Stromal cell of bone marrow (primary cell): ENCODE measurements at places on chromosomes 16 and 17.
A peak's percentile ranks its signal among the peaks of the same experiment; 100 is the strongest.

DNA sequence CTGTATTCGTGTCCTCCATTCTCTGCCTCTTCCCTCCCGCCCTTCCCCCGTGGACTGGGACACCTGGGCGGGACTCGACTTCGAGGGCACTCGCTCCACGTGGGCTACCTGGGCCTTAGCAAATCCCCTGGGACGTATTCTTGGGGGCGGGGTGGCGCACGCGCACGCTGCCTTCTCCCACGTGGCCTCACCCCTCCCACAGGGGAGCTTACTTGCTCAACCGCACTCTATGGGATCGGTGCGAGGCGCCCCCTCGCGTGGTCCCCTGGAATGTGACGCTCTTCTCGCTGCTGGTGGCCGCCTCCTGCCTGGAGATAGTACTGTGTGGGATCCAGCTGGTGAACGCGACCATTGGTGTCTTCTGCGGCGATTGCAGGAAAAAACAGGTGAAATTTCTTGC, 3.5 kb downstream of the VMO1 start:
- no peak for DNase-seq

DNA sequence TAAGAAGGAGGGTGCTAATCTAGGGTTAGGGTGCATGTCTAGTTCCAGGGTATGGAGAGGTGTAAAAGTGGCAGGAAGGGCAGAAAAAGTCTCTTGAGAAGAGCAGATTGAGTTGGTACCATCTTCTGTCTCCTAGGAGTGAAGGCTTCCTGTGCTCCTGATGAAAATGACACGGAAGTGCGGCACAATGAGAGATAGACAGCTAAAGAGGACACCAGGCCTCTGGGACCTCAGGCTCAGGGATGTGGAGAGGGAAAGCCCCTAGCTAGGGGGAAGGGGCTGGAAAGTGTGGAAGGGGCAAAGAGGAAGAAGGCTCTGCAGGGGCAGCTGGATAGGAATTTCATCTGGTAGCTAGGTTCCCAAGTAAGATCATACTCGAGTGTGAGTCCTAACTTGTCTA, 498.3 kb upstream of the EEF2KMT start:
- no peak for DNase-seq

DNA sequence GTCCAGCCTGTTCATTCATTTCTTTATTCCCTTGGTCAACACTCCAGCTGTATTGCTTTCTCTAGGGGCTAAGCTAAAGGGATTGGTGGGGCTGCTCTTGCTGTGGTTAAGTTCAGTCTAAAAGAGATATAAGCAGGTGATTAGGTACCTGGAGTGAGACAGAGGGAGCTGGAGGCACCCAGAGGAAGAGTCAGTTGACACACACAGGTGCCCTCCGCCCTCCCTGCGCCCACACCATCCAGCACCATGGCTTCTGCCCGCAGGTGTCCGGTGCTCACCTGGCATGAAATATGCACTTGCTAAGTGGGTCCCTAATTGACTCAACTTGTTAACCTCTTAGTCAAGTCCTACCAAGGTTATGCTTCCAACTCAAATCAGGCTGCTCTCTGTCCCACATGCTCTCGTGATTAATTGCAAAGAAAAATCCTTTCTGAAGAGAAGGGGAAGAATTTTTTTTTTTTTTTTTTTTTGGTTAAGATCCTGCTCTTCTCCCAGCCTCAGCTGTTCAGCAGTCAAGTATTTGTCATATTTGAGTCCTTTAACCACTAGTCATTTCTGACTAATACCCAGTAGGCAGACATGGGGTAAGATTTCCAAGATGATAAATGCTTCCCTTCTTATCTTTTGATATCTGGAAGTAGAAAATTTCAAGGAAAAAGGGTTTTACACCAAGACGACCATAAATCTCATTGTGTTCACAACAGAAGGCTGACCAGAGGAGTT, 199.8 kb upstream of the WSCD1 start:
- DNase-seq: no peak

GRCh38 chr16:8915722-8916301, 33.7 kb downstream of the LITAFD start:
- no peak for DNase-seq

DNA sequence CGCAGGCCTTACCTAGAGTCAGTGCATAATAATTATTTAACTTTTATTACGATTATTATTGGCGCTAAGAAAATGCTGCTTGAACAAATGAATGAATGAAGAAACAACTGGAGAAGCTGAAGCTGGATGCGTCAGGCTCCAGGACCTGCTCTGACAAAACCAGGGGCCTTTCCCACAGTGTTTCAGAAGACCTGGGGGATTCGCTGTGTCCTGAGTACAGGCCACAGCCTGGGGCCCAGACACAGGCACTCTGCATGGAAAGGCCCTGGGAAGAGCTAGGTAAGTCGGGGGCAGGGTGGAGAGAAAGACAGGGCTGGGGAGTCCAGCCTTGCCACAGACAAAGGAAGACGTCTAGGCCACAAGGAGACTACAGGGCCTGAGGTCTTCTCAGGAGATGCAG, 226.1 kb downstream of the ZNF423 start:
- no peak for DNase-seq

DNA sequence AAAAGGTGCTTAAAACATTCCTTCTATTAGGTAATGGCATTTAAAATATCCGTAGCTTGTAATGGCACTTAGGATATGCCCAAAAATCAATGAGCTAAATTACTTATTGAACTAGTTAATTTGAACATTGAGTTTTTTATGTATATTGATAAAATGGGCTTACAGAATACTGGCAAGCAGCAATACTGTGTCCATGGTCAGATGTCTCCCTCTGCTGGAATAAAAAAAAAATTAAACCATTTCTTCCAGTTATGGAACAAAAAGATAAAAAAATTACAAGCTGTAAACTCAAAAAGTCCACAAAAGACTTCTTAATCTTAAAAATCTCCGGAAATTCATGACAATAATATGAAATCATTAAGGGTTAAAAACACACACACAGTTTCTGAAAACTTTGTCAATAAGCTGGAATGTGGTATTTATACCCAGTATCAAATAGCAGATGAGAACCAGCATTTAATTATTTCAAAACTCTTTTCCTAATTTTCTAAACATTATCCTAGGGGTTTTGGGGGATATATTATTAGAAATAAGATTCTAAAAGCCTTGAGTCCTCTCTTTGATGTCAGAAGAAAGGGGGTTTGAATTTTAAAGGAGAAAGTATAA, 21.5 kb upstream of the PSMD7 start:
- no peak for DNase-seq

GRCh38 chr16:47258874-47259461, 115.2 kb upstream of the NETO2 start:
- DNase-seq: peak; percentile 3

DNA sequence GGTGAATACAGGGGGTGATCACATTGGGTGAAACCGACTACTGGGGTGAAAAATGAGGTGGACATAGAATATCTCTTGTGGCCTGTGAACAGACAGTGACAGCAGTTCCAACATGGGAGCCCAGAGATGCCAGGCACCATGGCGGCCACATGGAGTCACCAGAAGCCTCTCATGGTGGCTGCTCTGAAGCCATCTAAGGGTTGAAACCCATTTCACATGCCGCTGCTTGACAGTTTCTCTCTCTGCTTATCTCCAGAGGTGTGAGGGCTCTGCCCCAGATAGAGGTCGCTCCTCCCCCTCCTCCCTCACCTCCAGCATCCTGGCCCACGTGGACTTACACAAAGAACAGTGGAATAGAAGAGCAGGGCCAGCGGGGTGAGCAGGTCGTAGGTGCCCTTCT, 37.9 kb upstream of the PIK3R6 start:
- no peak for DNase-seq

GRCh38 chr16:63568164-63568563, 1531.9 kb upstream of the CDH8 start:
- no peak for DNase-seq

DNA sequence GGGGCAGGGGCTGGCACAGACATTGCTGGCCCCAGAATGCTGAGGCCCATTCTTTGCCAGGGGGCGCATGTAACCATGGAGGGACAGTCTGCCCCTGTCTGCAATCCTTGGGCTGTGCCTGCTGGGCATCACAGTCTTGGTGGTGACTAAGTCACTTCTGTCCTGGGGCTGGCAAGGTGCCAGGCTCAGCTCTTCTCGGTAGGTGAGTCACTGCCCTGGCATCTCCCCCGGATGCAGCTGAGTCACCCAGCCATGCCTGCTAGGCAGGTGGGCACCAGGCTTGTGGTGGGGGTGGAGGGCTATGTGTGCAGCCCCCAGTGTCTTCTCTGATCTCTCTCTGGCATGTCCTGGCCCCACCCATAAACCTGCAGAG, 5.6 kb downstream of the RARA start:
- peak; percentile 66 for DNase-seq

GRCh38 chr16:2398520-2398919, 30.7 kb upstream of the CCNF start:
- DNase-seq: no peak

GRCh38 chr16:20214401-20214800, 112.9 kb downstream of the GP2 start:
- DNase-seq: no peak

DNA sequence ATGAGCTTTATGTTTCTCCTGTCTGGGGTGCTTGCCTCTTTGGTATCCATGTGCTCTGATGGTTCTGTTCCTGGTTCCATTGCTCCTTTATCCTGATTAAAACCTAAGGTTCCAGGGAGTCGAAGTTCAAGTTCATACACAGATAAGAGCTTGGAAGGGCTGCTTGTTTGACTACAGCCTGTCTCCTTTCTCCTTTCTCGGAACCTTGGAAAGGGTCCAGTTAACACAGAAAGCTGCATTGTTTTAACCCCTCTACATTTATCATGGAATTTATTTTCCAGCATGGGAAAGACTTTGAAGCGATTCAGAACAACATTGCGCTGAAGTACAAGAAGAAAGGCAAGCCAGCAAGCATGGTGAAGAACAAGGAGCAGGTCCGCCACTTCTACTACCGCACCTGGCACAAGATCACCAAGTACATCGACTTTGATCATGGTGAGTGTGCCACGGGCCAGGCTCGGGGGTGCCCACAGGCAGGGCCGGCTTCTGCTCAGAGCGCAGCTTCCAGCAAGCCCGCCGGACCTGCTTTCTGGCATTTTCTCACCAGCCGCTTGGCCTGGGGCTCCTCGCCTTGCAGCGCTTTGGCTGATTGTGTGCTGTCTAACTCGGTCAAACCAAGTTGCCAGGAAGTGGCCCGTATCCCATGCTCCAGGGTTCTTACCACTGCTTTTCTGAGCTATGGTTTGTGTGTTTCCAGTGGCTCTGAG, 19.9 kb downstream of the CRAMP1 start:
- DNase-seq: no peak

GRCh38 chr16:86479419-86479818, 30.9 kb upstream of the FOXF1 start:
- no peak for DNase-seq

DNA sequence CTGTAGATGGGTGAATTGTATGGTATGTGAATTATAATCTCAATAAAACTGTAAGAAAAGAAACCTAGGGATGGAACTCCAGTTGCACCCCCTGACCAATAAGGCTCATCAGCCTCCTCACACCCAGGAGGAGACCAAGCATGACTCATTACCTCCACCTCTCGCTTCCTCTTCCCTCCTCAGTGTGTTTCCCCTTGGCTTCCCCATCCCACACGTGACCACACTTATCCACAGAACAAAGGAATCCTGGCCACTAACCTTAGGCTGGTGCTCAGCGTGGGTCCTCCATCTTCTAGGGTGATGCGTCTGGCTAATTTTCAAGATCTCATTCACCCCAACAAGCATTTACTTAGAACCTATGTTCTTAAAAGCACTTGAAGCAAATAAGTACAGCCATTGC, 36.2 kb upstream of the MAP3K14 start:
- DNase-seq: no peak

DNA sequence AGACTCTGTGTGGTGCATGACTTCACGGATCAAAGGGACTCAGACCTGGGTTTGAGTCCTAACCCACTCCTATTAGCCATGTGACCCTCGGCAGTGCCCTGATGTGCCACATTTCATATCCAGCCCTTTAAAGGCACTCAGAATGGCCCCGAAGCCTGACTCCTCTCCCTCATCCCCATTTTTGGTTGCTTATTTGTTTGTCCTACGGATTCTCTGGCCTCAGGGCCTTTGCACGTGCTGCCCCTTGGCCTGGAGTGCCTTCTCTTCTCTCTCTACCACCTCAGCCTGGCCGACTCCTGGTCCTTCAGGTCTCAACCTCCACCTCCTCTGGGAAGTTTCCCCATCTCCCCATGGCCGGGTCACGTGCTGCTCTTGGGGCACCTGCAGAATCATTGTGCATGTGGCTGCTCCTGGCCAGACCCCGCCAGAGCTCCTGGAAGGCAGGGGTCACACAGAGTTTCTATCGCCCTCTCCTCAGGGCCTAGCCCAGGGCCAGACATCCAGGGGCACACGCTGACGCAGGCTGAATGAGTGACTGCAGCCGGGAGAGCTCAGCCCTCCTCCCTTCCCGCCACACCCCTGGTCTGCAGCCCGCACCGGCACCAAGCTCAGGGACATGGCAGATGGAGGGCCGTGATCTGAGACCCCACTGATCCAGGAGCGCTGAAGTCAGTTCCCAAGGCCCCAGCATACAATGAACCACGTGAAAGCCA, 22.0 kb upstream of the CIBAR2 start:
- no peak for DNase-seq

- DNase-seq: no peak
Measured at GRCh38 chr17:68943123-68943811, 11.9 kb downstream of the ABCA8 start.

DNA sequence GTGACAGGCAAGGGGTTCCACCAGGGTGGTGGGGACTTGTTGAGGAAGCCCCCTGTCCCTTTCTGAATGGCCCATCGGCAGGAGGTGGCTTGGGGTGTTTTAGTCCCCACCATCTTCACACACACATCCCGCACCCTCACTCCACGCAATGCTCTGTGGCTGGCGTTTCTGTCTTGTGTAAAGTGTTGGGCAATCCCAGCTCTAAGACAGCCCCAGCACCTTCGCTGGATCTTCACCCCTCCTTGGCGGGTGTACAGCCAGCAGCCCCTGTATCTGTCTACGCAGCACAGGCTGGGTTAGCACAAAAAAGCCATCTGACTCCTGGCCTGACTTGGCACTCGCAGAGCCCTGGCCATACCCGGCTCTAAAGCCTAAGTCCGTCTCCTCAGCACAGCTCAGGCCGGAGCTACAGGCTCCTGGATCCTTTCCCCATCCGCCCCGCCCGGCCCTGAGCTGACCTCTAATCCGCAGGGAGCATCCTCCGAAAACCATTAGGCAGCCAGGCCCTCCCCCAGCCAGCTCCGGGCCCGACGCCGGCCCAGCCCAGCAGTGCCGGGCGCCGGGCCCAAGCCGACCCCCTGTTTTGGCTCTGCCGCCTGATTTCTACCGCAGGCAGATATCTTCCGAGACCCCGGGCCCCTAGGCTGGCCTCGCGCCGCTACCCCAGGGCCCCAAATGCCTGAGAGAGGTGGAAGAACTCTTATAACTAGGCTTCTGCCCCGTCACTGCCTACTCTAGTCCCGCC, 42.4 kb upstream of the TAC4 start:
- DNase-seq: peak; percentile 18
